ENCODE measurements at places on chromosomes 16 and 17. TPM values are rescaled to one million over a fixed set of nuclear protein-coding genes. Genes with fewer than 3 reads are reported as not detected.

Gene SOX8
- total RNA-seq: 20.1 TPM

Gene ABCA6
- 3.7 TPM for total RNA-seq

Gene SDR42E1
- total RNA-seq: not detected

Gene PMP22
- total RNA-seq: 12.0 TPM

Gene CLEC19A
- total RNA-seq: not detected

Gene OTOA
- total RNA-seq: 1.1 TPM

Gene CLDN9
- not detected for total RNA-seq

Gene HBA1
- total RNA-seq: 270 TPM

Gene WNT9B
- not detected for total RNA-seq

Gene SMG1
- total RNA-seq: 110 TPM

Gene KRTAP4-3
- not detected for total RNA-seq

Gene KRT40
- total RNA-seq: not detected

Gene GP2
- not detected for total RNA-seq

Gene EXOC3L1
- 0.47 TPM for total RNA-seq

Gene PSME3IP1
- total RNA-seq: 104 TPM

Gene KRT33B
- total RNA-seq: not detected

Gene ALOX12
- total RNA-seq: not detected

Gene KRT24
- total RNA-seq: not detected

Gene CCL7
- total RNA-seq: not detected

Gene APOH
- 0.47 TPM for total RNA-seq

Gene DCTN5
- total RNA-seq: 73.6 TPM

Gene G6PC1
- total RNA-seq: not detected

Gene KIF18B
- total RNA-seq: 0.16 TPM

Gene FKBP10
- 11.2 TPM for total RNA-seq

Gene RAB26
- total RNA-seq: 5.8 TPM

Gene NPTX1
- 19.3 TPM for total RNA-seq

Gene EPN3
- total RNA-seq: 0.31 TPM

Gene SLC38A8
- not detected for total RNA-seq

Gene PRSS22
- total RNA-seq: not detected

Data from occipital lobe (tissue), 3 donors.